ENCODE measurements at places on chromosomes 11 and 22.

GRCh38 chr11:48081151-48082010, 101.0 kb downstream of the PTPRJ start:
- no peak for DNase-seq

- no peak for DNase-seq
Observed at GRCh38 chr11:62677156-62677555, 1.7 kb downstream of the UBXN1 start.

DNA sequence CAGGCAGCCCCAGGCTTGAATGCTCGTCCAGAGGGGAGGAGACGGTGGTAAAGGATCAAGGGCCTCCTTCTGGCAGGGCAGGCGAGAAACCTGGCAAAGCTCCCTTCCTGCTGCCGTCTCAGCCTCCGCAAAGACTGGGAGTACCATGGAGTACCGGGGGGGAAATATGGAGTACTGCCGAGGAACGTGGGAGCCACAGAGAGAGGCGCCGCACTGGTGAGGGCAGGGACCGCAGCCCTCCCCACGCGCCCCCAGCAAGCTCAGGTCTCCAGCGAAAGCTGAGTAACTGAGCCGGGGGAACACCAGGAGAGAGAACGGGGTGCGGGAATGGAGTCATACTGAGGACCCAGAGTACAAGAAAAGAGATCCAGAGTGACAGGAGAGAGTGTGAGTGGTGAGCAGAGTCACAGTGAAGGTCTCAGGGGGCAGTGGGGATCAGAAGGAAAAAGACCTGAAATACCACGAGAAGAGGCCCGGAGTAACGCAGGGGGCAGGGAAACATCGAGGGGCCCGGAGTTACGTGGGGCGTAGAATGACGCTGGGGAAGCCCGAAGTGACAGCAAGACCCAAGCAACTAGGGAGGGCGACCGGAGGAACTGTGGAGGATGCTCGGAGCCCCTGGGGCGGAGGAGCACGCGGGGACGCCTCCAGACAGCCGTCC, 740 bp downstream of the EML3 start:
- peak; percentile 77 for DNase-seq

- DNase-seq = no peak
Observed at GRCh38 chr11:83948200-83948599, 662.0 kb upstream of the CCDC90B start.

GRCh38 chr22:48919187-48919590, 908.5 kb downstream of the BRD1 start:
- DNase-seq = no peak

DNA sequence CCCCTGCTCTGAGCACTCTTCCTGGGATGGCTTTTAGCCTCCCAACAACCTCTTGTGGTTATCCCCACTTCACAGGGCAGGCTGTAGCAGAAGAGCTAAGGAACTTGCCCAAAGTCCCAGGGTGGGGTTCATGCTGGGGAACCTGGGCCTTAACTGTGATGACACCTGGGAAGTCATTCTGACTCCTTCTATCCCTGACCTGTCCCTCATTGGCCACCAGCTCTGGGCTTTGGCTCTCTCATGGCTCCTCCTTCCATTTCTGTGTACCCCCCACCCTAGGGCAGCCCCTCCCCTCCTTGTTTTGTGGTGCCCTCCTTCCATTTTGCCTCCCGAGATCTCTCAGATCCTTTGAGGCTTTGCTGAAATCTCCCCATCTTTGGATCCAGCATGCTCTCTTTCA, 2.7 kb downstream of the PPM1F start:
- DNase-seq = no peak

DNA sequence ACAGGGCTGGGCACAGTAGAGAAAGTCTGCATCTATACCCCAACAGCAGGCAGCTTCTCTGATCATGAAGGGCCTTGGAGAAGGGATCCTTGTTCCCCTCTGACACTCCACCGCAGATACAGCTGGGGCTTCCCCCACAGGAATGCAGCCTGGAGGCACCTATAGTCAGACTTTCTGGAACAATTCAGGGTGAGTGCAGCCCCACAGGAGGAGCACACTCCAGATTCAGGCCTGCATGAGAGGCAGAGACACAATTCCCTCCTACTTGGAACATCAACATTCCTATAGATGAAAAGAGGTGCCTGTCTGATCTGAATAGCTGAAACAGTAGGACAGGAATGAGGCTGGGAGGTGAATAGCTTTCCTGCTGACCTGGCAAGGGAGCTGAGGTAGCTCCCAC, 1298.0 kb upstream of the CNTN5 start:
- DNase-seq = no peak

GRCh38 chr11:79744941-79745340, 304.1 kb upstream of the TENM4 start:
- no peak for DNase-seq

- peak; percentile 59 for DNase-seq
Observed at GRCh38 chr22:18096823-18097222, 13.8 kb upstream of the TUBA8 start.

DNA sequence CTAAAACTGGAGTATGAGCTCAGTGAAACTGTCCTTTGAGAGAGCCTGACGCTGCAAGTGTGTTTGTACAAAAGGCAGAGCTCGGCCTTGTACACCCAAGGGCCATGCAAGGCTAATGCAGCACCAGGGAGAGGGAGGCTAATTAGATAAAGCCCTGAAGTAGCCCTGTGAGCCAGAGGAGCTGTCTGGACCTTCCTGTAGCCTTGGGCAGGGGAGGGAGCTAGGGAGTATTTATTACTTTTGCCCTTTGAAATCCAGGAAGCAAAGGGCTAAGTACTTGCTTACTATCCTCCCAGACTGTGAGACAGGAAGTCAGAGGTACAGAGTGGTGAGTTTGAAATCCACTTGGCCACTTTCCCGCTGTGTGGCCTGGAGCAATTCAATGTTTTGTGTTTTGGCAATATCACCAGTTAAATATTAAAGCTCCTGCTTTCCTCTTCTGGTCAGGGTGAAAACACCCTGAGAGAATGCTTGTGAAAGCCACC, 10.2 kb upstream of the LDHA start:
- no peak for DNase-seq

- DNase-seq = no peak
Observed at GRCh38 chr22:45702981-45703380, 31.3 kb downstream of the ATXN10 start.

DNA sequence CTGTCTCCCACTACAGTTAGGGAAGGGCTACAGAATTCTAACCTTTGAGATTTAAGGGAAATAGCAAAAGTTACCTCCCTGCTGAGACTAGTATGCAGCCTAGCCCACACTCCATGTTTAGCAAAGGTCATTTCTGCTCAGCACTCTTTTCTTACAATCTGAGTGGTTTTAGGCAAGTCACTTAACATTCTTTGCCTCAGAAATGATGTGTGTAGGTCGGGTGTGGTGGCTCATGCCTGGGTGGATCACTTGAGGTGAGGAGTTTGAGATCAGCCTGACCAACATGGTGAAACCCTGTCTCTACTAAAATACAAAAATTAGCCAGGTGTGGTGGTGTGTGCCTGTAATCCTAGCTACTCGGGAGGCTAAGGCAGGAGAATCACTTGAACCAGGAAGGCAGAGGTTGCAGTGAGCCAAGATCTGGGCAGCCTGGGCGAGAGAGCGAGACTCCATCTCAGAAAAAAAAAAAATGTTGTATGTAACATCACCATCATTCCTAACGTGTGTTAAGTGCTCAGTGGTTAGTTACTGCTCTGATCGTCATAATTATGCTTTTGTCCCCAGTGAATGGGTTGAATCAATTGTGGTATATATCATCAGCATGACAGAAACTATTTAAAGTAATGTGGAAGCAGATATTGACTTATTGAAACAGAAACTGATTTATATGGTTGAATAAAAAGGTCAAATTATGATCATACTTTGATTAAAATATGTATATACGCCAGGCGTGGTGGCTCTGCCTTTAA, 55.0 kb downstream of the COPB1 start:
- no peak for DNase-seq

DNA sequence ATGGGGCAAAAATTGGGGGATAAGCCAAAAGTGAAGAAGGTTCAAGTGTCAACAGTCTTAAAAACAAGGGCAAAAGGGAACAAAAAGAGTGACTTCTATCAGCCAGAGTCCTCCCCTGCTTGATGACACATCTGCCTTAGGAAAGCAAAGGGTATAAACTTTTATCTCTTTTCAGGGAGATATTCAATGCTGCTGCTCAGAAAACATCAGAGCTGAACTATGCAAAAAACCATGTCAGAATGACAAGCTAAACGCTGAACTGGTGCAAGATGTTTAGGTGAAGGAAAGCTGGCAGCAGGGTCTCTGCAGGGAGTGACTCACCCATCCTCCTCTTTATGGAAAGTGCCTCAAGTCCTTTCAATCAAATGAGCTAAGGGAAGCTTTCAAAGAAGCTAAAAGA, 24.7 kb downstream of the ALG9 start:
- no peak for DNase-seq

GRCh38 chr11:9280655-9281301, 15.6 kb upstream of the DENND5A start:
- DNase-seq = peak; percentile 88

DNA sequence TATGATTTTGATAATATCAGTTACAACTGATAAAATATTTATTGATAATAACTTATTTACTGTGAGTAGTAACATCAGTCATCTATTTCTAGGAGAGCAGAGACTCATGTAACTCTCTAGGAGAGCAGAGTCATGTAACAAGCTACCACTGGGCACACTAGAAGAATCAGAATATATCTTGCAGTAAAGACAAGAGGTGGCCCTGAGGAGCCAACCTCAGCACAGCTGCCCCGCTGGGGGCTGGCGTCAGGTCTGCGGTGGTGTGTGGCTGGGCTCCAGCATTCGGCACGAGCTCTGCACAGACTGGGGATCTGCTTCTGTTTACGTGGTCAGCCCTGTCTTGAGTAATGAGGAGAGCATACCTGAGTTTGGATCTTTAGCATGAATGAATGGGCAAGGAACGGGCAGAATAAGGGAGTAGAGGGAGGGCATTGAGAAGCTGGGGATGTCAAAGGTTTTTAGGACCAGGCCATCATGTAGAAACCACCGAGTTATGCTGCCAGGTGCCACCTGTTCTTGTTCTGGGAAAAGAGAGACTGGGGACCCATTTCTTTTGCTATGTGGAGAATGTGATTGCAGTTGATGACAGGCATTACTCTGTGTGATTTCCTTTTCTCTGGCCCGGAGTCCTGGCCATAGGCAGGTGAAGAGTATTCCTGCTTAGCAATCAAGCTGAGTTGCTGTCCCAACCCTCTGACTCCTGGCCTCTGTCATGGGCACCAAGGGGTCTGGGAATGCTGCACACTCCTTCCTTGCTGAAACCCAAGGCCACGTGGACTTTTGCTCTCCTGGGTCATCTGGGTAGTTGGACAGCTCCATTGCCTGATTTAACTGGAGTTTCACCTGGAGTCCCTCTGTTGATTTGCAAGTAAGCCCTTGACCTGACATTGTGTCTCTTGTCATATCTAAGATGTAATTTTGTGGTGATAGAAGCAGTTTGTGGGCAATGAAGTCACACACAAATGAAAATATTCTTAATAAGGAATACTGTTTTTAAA, 50.9 kb upstream of the HEPHL1 start:
- no peak for DNase-seq

GRCh38 chr22:17418890-17419324, 49.6 kb downstream of the CECR2 start:
- no peak for DNase-seq

- DNase-seq = peak; percentile 81
Observed at GRCh38 chr22:35054064-35054463, 11.9 kb upstream of the ISX start.

- no peak for DNase-seq
Observed at GRCh38 chr11:77687088-77687487, 49.5 kb upstream of the CLNS1A start.

DNA sequence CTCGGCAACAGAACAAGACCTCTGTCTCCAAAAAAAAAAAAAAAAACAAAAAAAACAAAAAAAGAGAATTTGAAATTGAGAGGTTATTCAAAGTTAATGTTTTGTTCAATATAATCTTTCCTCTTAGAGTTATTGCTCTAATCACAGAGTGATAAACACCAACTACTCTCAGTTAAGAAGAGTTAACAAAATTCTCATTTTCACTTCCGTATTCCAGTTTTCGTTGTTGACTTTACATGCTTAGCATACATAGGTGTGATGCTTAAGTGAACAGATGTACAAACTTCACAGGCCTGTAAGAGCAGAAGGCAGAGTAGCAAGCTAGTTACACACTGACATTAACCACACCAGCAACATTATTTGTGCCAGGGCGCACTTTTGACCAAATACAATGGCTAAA, 12.3 kb downstream of the EIF4ENIF1 start:
- peak; percentile 73 for DNase-seq

DNA sequence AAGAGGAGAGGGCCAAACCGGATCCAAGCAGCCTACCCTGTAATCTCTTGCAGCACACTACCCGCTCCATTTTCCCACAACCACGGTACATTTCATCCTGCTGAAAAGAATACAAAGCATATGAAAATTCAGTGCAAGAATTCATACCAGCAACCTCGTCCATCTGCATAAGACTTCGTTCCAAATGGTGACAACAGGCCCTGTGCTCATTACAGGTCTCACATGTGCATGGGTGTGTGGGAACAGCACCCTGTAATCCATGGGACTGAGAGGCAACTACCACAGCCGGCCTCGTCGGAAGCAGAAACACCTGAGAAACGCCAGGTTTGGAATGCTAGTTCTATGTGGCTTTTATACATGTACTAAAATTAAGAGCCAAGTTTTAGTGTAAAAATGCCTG, 52.3 kb downstream of the LARGE1 start:
- DNase-seq = no peak

DNA sequence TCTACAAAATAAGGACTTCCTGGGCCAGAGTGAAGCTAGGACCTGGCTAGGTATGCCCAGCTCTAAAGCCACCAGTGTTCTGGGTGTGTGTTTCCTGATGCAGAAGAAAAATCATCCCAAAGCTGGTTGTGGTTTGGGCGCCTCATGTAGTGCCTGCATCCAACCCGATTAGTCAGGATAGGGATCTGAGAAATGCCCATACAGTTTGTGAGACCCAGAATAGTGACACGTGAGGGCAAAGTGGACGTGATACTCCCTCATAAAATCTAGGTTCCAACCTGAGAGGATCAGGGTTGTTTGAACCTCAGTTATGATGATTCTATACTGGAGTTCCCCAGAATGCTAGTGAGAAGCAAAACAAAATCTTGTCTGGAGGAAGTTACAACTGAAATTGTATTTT, 238.4 kb downstream of the TBC1D22A start:
- DNase-seq = no peak

- DNase-seq = no peak
Observed at GRCh38 chr11:45513821-45514340, 151.5 kb downstream of the CHST1 start.

DNA sequence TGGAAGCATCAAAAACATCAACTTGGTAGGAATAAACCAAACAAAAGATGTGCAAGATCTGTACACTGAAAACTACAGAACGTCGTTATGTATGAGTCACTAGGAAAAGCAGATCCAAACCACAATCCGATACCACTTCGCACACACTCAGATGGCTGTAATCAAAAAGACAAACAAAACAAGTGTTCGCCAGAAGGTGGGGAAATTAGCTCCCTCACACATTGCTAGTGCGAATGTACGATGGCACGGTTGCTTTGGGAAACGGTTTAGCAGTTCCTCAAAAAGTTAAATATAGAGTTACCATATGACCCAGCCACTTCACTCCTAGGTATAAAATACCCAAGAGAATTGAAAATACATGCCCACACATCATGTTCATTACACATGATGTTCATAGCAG, 14.8 kb upstream of the CARD10 start:
- DNase-seq = peak; percentile 48

- no peak for DNase-seq
Observed at GRCh38 chr11:130523609-130524008, 75.2 kb downstream of the ADAMTS15 start.

GRCh38 chr11:117072517-117073461, 25.4 kb downstream of the SIK3 start:
- DNase-seq = peak; percentile 44

GRCh38 chr11:38009932-38010331, 1411.9 kb upstream of the RAG2 start:
- DNase-seq = no peak
